Progenitor cell of endocrine pancreas (in vitro differentiated cells): ENCODE measurements at places on chromosomes 1 and 21.

GRCh38 chr1:1996207-1996651 lies 7.4 kb downstream of the CFAP74 start:
- DNase-seq = no peak

GRCh38 chr1:6474815-6475282 lies 8.9 kb upstream of the TNFRSF25 start:
- no peak for DNase-seq

GRCh38 chr1:171754971-171755370 lies 13.1 kb upstream of the VAMP4 start:
- DNase-seq = no peak

GRCh38 chr1:234368320-234369032 lies 4.8 kb upstream of the COA6 start:
- DNase-seq = no peak

DNA sequence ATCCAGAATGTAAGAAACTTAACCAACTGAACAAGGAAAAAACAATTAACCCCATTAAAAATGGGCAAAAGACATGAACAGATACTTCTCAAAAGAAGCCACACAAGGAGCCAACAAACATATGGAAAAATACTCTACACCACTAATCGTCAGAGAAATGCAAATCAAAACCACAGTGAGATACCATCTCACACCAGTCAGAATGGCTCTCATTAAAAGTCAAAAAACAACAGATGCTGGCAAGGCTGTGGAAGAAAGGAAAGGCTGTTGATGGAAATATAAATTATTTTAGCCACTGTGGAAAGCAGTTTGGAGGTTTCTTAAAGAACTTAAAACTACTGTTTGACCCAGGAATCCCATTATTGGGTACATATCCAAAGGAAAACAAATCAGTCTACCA lies 51.2 kb downstream of the RGS4 start:
- DNase-seq = no peak
